ENCODE measurements at places on chromosomes 3 and 15. TPM values are rescaled to one million over a fixed set of nuclear protein-coding genes. Genes with fewer than 3 reads are reported as not detected.

IL17RE gene
- 50.6 TPM for total RNA-seq

CCR3 gene
- 0.33 TPM for total RNA-seq

TMEM212 gene
- total RNA-seq = not detected

KY gene
- not detected for total RNA-seq

MEGF11 gene
- total RNA-seq = not detected

IQCB1 gene
- total RNA-seq = 14.3 TPM

ZNF710 gene
- total RNA-seq = 22.8 TPM

PRSS50 gene
- 0.54 TPM for total RNA-seq

ALDH1A3 gene
- total RNA-seq = 73.0 TPM
